ENCODE measurements at places on chromosomes 2 and 18.
A peak's percentile ranks its signal among the peaks of the same experiment; 100 is the strongest.

DNA sequence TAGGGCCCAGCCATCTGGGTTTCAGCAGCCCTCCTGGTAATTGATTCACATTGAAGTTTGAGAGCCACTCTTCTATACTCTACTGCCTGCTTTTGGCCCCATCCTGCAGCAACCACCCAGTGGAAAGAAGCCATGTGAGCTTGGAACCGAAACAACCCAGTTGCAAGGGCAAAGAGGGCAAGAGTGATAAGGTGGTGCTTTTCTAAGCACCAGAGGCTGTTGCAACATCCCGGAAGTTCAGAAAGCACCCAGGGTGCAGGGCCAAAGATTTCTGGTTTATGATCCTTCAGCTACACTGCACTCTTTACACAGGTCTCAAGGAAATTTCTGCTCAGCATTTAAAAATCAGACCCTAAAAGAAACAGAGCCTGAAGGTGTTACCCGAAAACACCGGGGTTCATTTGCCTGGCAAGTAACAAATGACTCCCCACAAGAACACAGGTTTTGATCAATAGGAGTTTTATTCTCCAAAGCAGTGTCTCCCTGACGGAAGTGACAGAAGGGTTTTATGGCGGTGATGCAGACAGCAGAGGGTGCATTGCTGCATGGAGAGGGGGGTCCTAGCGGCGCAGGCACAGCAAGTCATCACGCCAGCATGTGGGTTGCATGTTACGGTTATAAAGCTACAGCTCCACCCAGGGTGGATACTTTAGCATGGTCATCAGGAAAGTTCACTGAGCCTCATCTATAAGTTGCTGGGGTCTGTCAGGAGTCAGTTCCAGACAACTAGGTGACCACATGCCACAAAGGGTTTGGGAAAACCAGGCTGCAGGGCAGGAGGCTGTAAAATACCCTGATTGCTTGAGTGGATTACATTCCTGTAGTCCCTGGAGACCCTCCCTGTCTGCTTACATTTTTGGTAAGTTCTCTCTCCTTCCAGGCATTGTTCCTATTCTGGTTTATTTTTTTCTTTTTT is 28.8 kb upstream of the TMEM37 start:
- peak; percentile 73 for DNase-seq

- peak; percentile 58 for DNase-seq
Measured at GRCh38 chr2:202269585-202269984, 4.0 kb downstream of the NOP58 start.

GRCh38 chr2:178005756-178006155 is 66.8 kb downstream of the PDE11A start:
- DNase-seq: no peak

DNA sequence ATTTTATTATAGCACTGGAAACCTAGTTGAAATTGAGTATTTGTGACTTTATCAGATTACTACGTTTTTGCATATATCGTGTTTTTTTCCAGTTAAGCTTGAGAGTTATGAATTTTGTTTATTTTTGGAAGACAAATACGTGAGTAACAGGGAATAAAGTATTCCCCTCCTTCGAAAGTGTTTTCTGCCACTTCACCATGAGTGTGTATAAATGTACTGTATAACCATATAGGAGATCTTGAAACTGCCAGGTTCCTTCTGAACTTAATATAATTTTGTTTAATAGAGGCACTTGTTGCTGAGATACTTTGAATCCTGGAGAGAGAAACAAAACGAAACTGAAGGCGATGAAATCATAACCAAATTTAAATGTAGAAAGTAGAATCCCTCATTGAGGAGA is 1004.4 kb upstream of the ZEB2 start:
- DNase-seq: no peak

GRCh38 chr2:157315901-157316300 is 9.7 kb downstream of the ERMN start:
- DNase-seq: no peak

GRCh38 chr2:38528008-38528442 is 74.7 kb downstream of the HNRNPLL start:
- DNase-seq: no peak

DNA sequence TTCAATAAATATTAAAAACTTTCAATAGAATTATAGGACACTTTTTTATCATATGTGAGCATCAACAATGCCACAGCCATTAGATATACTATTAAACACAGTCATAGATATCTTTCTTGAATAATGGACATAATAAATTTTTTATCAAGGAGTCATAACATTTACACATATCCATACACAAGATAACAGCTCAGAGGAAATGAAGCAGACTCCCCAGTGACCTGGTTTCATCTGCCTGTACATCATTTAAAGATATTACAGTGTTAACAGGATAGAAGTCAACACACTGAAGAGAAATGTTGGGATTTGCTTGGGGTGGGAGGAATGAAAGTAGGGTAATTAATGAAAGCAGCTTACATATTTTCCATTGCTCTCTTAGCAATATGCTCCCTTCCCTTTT is 5.1 kb downstream of the SCG2 start:
- no peak for DNase-seq

DNA sequence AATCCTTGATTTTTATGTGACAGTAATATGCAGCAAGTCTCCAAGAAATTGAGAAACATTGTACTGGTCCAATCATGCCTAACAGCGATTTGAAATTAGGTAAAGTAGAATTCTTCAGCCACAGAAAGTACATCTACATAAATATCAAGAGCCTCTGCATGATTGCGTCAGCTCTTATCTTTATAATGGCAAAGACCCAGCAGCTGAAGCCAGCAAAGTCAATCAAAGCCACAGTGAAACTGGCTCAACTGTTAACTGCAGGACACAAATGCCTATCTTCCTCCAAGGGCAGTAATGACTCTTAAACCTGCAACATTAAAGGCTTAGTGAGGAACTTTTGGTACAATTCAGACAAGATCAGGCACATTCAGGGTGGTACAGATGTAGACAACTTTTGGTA is 102.5 kb downstream of the BARD1 start:
- no peak for DNase-seq

DNA sequence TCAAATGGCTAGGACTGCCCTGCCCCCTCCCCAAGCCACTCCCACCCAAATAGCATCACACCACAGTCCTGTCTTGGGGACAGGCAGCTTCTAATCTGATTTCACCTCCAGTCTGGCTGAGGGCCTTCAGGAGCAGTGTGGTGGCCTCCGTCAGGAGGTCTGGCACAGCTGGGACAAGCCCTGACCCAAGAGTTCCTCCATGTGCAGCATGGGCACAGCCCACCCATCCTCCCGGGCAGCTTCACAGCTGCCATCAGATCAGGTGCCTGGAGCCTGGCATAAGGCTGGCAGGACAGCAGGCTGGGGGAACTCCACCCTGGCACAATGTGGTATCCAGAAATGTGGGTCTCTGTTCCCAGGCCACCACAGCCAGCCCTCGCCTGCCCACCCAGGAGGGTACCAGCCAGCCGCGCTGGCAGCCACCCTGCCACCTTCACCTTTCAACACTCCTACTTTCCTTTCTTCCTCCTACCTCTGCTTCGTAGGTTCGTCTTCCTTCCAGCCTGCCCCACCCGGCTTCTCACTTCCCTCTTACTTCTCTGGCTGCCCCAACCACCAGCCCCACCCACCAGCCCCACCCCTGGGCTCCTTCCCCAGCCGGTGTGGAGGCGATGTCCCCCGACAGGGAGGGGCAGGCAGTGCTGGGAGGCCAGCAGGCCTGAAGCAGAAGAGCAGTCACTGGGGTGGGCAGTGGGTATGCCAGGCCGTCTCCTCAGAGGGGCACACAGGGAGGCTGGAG is at the start of gene CAPG:
TSS of gene CAPG (minus strand) at position 522 of the 739 bp plus-strand sequence. CDS start 8,221 bp downstream, outside the sequence.
- peak; percentile 93 for DNase-seq

- DNase-seq: no peak
Measured at GRCh38 chr18:11004951-11005350, 144.4 kb downstream of the PIEZO2 start.

GRCh38 chr18:37639846-37640245 is 74.2 kb upstream of the CELF4 start:
- DNase-seq: no peak

GRCh38 chr2:132372276-132372675 is 44.3 kb upstream of the GPR39 start:
- DNase-seq: peak; percentile 1

DNA sequence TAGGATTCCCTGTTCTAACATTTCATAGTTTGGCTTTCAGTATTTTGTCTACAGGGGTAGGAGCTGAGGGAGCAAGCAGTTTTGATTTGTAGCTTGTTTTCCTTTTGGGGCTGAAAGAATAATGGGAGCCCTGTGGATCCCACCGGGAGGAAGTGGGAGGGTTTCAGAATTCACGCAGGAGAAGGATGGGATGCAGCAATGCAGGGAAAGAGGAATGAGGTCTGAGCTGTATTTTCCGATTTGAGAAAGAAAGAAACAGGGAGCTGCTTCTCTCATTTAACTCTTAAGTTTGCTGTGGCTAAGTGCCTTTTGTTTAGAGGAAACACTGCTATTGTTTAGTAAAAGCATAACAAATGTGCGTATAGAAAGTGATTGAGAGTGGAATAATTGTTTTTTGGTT is 141.0 kb downstream of the ADCYAP1 start:
- DNase-seq: no peak

DNA sequence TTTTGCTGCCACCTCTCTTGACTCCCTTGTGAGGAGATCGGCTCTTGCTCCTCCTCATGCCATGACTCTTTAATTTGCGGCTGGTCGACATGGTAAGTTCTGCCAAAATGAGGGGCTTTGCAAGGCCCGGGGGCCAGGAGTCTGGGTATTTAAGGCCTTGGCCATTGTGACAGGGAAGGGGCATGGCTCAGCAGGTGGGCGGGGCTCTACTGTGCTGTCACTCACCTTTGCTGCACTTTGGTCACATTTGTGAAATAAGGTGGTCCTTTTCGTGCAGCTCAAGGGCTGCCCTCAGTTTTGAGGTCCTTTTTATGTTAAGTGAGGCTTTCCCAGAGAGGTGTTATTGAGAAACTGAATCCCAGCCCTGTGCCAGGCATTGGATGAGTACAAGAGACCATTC is at the start of gene TNP1:
TSS of gene TNP1 (minus strand) at position 121 of the 400 bp plus-strand sequence. CDS start at position 91, 30 bp downstream.
- DNase-seq: no peak

- DNase-seq: no peak
Measured at GRCh38 chr2:137165968-137166367, 400.6 kb downstream of the THSD7B start.

DNA sequence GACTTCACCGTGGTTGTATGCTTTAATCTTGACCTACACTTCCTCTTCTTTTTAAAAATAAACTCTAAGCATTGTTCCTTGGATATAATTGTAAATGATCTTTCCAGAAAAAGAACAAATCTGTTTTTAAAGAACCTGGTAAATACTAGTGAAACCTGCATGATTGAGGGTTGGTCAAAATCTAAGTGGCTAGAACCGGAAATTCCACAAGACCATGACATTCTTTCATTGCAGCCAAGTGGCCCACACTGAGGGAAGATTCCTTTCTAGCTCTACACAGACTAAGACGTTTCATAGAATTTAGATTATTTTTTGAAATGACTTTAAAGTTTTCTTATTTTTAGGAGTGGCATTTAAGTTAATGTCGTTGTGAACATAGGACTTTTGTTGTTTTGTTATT is 356.7 kb downstream of the NYAP2 start:
- DNase-seq: no peak

GRCh38 chr2:9693646-9694045 is 62.8 kb upstream of the YWHAQ start:
- DNase-seq: no peak

- no peak for DNase-seq
Measured at GRCh38 chr2:156896294-156896693, 361.2 kb upstream of the GALNT5 start.

DNA sequence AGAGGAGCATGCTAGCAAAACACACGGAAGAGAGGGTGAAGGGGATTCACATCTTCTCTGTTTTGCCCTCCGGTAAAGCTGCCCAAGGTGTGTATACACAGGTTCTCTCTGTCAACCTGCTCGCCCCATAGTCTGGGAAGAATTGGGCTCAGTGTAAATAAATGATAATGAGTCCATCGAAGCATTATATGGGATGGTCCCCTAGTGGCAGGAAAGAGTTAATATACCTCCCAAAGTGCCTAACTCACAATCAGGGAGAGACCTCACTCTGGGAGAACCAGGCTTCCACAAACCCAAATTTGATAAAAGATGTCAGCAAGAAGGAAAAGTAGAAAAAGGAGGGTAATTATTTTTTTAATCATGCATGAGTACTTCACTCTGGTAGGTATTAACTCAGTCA is 262.2 kb upstream of the ZNF521 start:
- DNase-seq: no peak

DNA sequence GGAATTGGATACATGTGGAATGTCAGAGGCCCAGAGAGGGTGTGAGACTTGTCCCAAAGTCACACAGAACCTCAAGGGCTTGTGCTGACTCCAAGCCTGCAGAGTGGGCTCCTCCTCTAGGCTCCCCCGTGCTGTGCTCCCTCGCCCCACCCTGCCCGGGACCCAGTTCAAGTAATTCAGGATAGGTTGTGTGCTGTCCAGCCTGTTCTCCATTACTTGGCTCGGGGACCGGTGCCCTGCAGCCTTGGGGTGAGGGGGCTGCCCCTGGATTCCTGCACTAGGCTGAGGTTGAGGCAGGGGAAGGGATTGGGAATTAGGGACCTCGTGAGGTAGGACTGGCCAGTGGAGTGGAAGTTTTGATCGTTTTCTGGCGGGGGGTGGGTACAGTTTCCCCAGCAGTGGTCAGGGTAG is 2.8 kb downstream of the CTDSP1 start:
- DNase-seq: no peak

DNA sequence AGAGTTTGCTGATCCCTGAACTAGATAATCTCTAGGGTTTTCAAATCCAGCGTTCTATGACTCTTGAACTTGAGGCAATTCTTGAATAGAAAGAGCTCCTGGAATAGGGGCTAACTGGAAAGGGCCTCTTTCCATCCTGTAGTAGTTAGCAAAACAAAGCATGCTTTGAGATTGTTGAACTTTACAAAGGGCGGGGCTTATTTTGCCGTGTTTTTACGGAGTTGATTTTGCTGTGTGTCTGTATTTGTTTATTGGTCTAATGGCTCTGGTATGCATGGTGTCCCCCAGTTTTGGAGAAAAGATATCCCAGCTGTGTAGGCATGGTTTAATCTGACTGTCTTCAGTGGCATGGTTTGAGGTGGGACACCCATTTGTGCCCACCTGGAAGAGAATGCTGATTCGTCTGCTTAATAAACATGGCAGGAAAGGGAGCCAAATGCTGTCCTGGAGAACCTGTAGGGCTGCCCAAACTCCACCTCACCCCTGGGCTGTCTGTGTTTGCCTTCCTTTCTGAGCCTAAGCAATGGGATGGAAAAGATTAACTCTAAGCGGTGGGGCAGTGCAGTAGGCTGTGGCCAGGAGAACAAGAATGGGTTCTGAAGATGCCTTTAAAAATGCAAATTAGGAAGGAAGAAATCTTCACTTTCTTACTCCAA is 74.1 kb upstream of the FOSL2 start:
- no peak for DNase-seq

GRCh38 chr2:144084114-144084661 is 435.7 kb downstream of the ZEB2 start:
- no peak for DNase-seq

- DNase-seq: no peak
Measured at GRCh38 chr18:8654503-8655451, 45.5 kb downstream of the RAB12 start.

- peak; percentile 2 for DNase-seq
Measured at GRCh38 chr2:227029426-227030105, 134.4 kb downstream of the COL4A4 start.

GRCh38 chr2:113039158-113039557 is 13.5 kb downstream of the IL36B start:
- no peak for DNase-seq
